ENCODE measurements at places on chromosomes 5 and 9.

DNA sequence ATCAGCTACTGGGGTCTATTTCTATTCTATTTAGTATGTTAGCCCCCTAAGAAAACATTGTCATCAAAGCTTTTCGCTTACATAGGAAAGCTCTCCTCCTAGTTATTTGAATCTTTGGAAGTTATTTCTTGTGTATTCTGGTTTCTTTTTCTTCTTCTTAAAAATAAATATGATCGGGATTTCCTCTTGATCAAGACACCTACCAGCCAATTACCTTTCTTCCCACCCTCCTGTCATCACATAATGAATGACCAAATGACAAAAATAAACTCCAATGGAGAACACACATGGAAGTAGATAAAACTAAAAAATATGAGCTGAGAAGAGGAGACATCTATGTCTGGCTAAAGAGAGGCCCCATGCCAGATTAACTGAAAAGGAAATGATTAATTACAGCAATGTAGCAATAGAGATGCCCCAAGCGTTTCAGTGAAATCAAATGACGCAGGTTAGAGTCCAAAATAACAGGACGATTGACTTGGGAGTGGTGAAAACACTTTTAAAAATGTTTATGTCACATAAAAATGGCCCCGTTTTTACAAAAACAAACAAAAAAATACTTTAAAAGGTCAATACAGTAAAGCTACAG is 59.5 kb upstream of the PCSK1 start:
- no peak for DNase-seq

DNA sequence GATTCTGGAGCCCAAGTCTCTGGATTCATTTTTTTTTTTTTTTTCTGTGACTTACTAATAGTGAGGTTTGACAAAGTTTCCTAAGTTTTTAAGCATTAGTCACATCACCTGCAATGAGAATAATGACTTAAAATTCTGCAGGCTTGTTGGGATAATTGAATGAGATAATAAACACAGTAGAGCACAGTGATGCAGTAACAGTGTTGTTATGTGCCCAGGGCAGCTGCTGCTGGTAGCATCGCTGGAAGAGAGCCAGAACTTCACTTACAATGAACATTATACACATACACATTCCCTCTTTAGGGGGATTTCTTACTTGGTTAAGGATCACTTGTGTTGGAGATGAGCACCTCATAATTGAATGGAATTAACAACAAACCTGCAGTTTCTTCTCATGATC is 78.9 kb downstream of the ALDH7A1 start:
- DNase-seq, result peak; percentile 75

DNA sequence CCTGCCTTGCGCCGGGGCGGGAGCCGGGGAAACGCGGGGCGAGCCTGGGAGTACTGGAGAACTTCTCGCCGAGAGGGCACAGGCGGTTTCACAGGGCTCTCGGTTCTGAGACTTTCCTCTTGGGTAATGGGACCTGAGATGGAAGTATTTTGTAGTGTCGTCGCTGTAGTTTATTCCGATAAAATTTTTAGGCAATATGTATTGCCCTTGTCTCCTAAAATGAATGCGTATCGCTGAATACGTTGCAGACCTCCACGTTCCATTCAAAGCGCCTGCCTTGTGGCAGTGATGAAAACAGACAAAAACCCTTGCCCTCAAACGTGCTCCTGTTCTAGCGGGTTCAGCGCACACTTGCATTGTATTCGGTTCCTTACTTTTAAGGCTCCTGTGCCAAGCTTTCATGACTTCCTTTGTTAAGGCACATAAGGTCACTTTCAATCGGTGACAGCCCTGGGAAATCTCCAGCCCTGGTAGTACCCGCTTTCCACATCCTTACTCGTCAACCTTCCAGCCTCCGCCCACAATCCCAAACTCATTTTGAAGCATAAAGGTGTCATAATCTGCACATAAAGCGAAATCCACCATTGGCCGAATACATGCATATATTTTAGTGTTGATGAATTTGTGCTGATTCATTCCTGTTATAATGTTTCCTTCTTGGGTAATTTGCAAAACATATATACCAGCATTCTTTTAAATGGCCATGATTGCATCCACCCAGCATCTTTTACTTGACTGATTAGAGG is 694 bp downstream of the RMI1 start:
- peak; percentile 26 for DNase-seq

DNA sequence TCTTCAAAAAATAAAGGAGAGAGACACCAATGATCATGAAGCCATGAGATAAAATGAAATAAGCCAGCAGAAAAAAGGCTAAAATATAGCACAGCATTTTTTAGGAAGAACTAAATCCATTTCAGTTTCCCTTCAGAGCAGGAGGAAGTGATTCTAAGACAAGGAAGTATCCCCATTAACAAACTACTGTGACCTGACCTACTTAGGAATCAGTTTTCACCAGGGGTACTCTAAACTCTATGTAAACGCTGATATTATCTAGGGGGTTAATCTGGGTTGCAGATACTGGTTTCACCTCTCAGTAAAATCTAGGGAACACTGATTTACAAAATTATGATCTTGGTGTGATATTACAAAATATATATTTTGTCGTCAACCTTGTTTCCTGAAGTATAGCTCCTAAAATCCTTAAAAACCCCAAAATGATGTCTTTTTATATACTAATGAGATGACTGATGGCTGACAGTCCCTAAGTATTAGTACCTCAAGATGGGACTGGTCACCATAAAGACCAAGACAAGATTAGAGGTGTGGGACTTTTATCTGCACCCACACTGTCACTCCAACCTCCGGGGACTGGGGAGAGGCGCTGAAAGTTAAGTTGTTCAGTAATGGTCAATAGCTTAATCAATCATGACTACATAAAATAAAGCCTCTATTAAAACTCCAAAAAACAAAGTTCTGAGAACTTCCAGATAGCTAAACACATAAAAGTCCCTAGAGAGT is 2.9 kb upstream of the FNBP1 start:
- DNase-seq, result no peak

GRCh38 chr5:169299191-169299662 is 1.7 kb downstream of the SLIT3 start:
- no peak for DNase-seq

Data from globus pallidus (tissue), 1 donor.